CD4-positive, alpha-beta T cell (primary cell): ENCODE measurements at places on chromosomes 3 and 15. TPM values are rescaled to one million over a fixed set of nuclear protein-coding genes. Genes with fewer than 3 reads are reported as not detected.

Gene IMPG2
- 0.66 TPM for total RNA-seq

Gene THPO
- not detected for total RNA-seq

Gene UNC13C
- not detected for total RNA-seq

Gene PARP6
- total RNA-seq, result 128 TPM

Gene POLR2M
- 109 TPM for total RNA-seq

Gene CHRM5
- total RNA-seq, result not detected

Gene LHFPL4
- not detected for total RNA-seq

Gene GOLGA6A
- 0.16 TPM for total RNA-seq

Gene CRBN
- total RNA-seq, result 144 TPM

Gene UBE2Q2
- 29.3 TPM for total RNA-seq

Gene ZKSCAN7
- total RNA-seq, result 0.20 TPM
